ENCODE measurements at places on chromosomes 7 and 10.

DNA sequence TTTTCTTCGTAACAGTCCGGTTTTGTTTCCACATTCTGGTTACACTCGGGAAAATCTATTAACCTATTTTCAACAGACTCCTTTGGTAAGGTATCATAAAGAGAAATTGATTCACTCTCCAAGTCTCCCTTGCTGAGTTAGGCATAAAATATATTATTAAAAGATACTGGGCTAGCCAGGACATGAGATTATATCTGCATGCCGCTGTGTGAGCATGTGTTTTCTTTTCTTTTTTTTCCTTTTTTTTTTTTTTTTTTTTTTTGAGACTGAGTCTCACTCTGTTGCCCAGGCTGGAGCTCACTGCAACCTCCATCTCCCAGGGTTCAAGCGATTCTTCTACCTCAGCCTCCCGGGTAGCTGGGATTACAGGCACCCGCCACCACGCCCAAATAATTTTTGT lies 23.0 kb upstream of the SFMBT2 start:
- no peak for DNase-seq

GRCh38 chr10:47409866-47410256 lies 25.8 kb upstream of the ZNF488 start:
- DNase-seq, result no peak

DNA sequence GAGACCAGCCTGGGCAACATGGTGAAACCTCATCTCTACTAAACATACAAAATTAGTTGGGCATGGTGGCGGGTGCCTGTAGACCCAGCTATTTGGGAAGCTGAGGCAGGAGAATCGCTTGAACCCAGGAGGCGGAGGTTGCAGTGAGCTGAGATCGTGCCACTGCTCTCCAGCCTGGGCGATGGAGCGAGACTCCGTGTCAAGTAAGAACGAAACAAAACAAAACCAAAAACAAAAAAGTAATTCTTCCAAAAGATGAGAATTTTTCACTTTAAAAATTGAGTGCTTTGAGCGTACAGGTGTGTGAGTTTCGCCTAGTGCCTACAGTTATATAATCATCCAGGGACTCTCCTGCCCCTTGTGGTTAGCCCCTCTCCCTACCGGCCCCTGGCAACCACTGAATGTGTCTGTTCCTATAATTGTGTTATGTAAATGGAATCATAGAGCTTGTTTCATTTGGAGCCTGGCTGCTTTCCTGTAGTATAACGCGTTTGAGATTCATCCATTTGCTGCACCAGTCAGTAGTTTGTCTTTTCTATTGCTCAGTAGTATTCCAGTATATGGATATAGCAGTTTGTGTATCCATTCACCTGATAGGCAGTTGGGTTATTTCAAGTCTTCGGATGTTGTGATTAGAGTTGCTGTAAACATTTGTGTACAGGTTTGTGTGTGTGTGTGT lies 80.0 kb downstream of the RBM33 start:
- DNase-seq, result no peak

GRCh38 chr7:1065585-1066241 lies 21.4 kb downstream of the GPR146 start:
- peak; percentile 82 for DNase-seq

GRCh38 chr7:30848121-30848855 lies 63.4 kb upstream of the AQP1 start:
- DNase-seq, result no peak

DNA sequence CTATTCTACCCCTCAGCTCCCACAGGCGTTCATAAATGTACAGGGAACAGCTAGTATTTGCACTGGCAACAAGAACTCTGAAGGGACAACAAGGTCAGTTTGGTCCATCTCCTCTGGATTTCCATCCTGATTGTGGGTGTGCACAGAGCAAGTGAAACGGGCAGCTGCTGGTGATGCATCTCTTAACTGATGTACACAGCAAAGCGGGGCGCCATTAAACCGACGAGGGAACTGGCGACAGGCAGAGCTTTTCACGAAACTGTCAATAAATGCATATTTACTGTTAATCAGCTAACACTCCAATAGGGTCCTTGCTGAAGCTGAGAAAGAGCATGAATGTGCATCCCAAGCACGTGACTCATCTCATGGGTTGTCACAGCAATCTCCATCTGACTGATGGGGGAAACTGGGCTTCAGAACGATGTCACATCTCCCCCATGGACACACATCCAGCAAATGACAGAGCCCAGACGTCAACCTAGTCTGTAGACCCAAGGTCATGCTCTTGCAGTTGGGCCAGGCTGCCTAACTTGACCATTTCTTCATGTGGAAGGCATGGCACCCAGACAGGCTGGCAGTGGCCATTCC lies 54.2 kb downstream of the FAM53B start:
- DNase-seq, result no peak

DNA sequence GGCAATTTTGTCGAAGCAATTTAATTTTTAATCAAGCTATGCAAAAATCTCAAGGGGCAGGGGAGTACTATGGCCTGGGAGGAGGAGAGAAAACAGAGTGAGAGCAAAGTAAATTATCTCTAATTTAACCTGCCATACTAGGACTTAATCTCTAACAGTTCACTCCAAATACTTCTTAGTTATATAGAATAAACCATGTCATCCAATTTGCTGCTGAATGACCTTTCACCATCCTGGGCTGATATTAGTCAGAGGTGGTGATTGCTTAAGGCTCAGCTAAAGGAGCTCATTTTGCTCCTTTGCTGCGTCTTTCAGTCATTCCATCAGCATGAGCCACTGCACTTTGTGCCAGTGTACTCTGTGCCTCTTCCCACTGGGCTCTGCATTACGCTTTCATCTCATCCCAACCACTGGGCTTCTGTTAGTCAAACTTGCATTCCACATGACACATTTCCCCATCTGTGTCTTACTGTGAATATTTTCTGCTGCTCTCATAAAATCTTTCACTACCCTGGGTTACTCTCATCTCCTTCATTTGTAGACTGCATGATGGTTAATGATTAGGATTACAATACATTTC lies 84.3 kb downstream of the CD36 start:
- DNase-seq, result no peak

GRCh38 chr10:89744026-89744425 lies 42.6 kb downstream of the KIF20B start:
- no peak for DNase-seq

GRCh38 chr10:5355594-5356301 lies 9.0 kb upstream of the UCN3 start:
- no peak for DNase-seq

DNA sequence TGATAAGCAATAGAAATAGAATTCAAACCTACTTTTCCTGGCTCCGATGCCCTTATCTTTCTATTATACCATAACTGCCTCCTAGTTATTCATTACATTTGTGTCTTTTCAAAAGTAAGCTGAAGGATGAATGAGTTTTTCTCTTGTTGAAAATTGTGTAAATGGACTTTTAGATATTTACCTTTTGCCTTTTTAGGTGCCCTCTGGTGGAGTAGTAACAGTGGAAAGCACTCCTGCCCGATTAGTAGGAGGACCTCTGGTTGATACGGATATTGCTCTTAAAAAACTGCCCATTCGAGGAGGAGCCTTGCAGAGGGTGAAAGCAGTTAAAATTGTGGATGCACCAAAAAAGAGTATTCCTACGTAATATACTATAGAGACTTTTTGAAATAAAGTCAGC lies 11.2 kb downstream of the FAM237B start:
- DNase-seq, result no peak

- no peak for DNase-seq
Observed at GRCh38 chr10:65675236-65675635, 1250.6 kb upstream of the LRRTM3 start.

- no peak for DNase-seq
Observed at GRCh38 chr10:110487411-110488331, 10.0 kb upstream of the DUSP5 start.

DNA sequence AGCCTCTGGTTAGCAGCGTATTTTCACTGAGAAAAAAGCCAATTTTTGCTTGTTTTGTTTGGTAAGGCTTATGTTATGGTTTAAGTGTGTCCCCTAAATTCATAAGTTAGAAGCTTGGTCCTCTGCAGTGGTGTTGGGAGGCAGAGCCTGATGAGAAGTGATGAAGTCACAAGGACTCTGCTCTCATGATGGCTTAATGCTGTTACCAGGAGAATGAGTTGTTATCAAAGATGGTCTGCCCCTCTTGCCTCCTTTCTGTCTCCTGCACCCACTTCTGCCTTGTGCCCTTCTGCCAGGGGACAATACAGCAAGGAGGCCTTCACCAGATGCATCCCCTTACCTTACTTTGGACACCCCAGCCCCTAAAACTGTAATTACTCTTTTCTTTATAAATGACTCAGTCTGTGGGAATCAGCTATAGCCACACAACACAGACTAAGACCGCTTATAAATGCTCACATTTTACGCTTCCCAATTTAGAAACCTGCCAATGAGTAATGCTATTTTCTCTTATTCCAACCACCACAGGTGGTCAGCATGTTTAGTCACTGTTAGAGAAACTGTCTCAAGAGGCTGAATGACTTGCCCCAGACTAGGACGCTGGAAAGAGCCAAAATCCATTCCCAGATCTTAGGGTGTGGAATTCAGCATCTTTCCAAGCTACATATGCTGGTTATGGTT lies 6.1 kb upstream of the PKD1L1 start:
- no peak for DNase-seq

DNA sequence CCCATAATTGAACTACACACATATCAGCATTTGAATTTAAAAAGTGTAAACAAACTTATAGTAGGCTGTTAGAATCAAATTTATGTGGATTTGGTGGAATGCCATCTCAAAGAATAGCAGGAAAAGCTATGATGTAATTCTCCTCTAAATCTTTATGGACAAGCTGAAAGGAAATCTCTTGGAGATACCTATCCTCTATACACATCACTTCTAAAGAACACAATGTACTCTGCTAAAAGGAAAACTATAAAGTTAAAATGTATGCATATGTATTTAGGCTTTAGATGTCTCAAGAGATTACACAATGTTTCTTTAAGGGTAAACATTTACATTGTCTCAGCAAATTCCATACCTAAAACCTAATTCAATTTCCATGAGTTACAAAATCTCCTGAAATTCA lies 323.3 kb downstream of the CRPPA start:
- no peak for DNase-seq

GRCh38 chr7:75654855-75655254 lies 83.9 kb downstream of the HIP1 start:
- DNase-seq, result no peak

GRCh38 chr10:14751014-14751896 lies 23.4 kb downstream of the FAM107B start:
- DNase-seq, result peak; percentile 48

- DNase-seq, result no peak
Observed at GRCh38 chr10:62671104-62671503, 133.4 kb upstream of the ADO start.

All from memory B cell (primary cell).